Esophagus squamous epithelium (tissue), 5 donors: ENCODE measurements at places on chromosomes 5 and 9.
A peak's percentile ranks its signal among the peaks of the same experiment; 100 is the strongest.

GRCh38 chr9:38437193-38437823 is 13.1 kb upstream of the IGFBPL1 start:
- H3K36me3 ChIP-seq = no peaks in the 10 kb centered on the region
- H3K27ac ChIP-seq = no peak overlapping the region
- H3K4me3 ChIP-seq = no peak overlapping the region
- peaks cover 9% of the 10 kb centered on the region for H3K4me1 ChIP-seq

GRCh38 chr5:54721116-54721515 is 203.6 kb downstream of the SNX18 start:
- H3K4me1 ChIP-seq = peaks cover 20% of the 10 kb centered on the region
- H3K36me3 ChIP-seq = no peaks in the 10 kb centered on the region
- no peak overlapping the region for H3K27ac ChIP-seq
- DNase-seq = no peak
- H3K27me3 ChIP-seq = no peaks in the 10 kb centered on the region
- H3K4me3 ChIP-seq = no peak overlapping the region

DNA sequence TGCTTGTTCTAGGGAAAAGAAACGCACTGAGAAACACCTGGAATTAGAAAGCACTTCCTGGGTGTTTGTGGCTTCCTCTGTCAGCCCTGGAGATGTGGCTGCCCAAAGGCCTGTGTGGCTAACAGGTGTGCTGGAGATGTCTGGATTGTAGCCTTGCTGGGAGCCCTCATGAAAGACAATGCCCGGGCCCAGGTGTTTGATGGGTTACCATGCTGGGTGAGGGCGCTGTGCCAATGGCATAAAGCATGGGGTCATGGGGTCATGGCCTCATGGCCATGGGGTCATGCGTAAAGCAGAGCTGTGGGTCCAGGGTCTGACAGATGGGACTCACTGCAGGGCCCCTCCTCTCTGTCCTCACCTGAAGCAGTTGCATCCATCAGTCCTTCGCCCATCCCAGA is 21.6 kb downstream of the ANKRD33B start:
- peaks cover 23% of the 10 kb centered on the region for H3K27me3 ChIP-seq
- H3K4me3 ChIP-seq = no peak overlapping the region
- DNase-seq = no peak
- no peaks in the 10 kb centered on the region for H3K36me3 ChIP-seq
- no peak overlapping the region for H3K27ac ChIP-seq
- peaks cover 11% of the 10 kb centered on the region for H3K4me1 ChIP-seq

DNA sequence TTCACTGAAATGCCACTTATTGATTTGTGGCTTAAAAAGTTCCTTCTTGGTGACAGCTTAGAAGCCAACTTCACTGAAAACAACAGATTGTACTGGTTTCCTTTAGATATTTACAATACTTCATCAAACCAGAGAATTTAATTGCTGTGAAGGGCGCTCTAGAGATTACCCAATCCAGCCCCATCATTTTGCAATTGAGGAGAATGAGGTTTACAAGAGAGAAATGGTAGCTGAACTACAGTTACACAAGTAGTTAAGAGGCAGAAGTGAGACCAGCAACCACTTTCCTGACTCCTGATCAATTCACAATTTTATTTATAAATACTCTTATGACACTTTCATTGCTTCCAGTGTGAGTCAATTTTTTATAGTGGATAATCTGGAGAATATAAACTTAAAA is 103.5 kb upstream of the APC start:
- no peaks in the 10 kb centered on the region for H3K27me3 ChIP-seq
- DNase-seq = no peak
- no peaks in the 10 kb centered on the region for H3K36me3 ChIP-seq

- no peak overlapping the region for H3K4me3 ChIP-seq
- no peak overlapping the region for H3K27ac ChIP-seq
- no peaks in the 10 kb centered on the region for H3K36me3 ChIP-seq
- H3K4me1 ChIP-seq = no peaks in the 10 kb centered on the region
Observed at GRCh38 chr5:89351975-89352374, 469.0 kb upstream of the MEF2C start.

DNA sequence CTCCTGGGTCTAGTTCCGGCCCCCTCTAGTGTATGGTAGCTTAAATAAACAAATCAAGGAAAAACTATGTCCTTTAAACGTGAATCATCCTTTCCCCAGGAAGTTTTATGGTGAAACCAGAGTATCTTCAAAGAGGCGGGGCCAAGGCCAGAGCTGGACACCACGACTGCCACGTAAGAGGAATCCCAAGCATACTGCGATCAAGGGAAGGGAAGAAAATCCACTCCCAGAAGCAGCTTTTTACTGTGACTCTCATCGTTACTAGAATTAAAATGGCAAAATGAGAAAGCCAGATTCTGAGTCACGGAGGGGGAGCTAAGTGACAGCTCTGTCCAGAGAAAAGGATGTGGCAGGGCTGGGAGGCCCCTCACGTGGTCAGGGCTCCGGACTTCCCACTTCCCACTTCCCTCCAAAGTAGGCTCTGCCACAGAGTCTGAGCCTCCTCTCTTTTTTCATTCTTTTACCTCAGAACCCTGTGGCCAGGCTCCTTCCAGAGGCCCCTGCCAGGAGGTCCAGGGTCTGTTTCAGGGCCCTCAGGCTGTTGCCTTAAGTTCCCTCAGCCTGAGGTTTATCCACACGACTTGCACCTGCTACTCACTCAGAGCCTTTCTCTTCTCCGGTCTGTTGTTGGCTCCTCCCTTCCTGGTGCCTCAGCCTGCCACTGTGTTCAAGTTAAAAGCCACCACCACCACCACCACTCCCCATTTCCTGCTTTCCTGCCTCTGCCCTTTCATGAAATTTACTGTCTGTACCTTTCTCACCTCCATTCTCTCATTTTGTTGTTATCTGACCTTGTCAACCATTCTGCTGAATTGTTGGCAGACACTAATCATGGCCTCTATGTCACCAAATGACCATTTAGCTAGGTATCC is 1.4 kb upstream of the GLRX start:
- no peaks in the 10 kb centered on the region for H3K27me3 ChIP-seq
- H3K36me3 ChIP-seq = no peaks in the 10 kb centered on the region
- DNase-seq = no peak
- H3K4me1 ChIP-seq = peaks cover 17% of the 10 kb centered on the region
- peak overlapping the region; percentile 88 for H3K27ac ChIP-seq

GRCh38 chr5:90472783-90473395 is 1.7 kb downstream of the MBLAC2 start:
- no peaks in the 10 kb centered on the region for H3K27me3 ChIP-seq
- peak overlapping the region; percentile 90 for H3K4me3 ChIP-seq
- H3K36me3 ChIP-seq = no peaks in the 10 kb centered on the region
- peak overlapping the region; percentile 85 for H3K27ac ChIP-seq

DNA sequence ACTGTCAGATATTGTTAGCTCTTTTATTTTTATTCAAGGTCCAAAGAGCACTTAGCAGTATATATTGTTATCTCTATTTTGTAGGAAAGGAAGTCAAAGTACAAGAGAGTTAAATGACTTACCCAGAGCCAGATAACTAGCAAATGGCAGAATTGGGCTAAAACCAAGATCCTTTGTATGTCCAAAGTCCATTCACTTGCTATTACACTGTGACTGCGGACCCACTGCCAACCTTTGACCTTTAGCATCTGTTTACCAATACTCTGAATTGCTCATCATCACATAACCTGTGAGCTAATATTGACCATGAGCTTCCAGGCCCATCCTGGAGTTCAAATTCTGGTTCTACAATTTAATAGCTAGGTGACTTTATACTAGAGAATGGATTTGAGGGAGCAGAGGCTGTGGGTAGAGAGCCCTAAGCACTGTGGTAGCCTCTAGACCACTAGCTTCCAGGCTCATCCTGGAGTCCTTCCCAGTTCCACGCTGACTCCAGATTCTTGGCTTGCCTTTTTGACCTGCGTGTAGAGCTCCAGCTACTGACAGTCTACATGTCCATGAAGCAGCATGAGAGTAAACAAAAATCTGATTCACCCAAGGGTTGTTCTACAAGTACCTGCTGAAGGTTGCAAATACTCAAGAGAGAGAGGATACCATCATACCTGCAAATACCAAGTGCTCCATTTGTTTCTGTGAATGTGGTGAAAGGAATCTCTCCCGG is 424.0 kb downstream of the SH3GL2 start:
- no peaks in the 10 kb centered on the region for H3K36me3 ChIP-seq
- H3K4me3 ChIP-seq = no peak overlapping the region
- no peaks in the 10 kb centered on the region for H3K27me3 ChIP-seq
- DNase-seq = no peak
- no peaks in the 10 kb centered on the region for H3K4me1 ChIP-seq

- H3K27me3 ChIP-seq = peaks cover 21% of the 10 kb centered on the region
- DNase-seq = no peak
- H3K4me3 ChIP-seq = no peak overlapping the region
- H3K4me1 ChIP-seq = no peaks in the 10 kb centered on the region
- H3K27ac ChIP-seq = no peak overlapping the region
Observed at GRCh38 chr5:77797136-77797535, 21.0 kb upstream of the TBCA start.

DNA sequence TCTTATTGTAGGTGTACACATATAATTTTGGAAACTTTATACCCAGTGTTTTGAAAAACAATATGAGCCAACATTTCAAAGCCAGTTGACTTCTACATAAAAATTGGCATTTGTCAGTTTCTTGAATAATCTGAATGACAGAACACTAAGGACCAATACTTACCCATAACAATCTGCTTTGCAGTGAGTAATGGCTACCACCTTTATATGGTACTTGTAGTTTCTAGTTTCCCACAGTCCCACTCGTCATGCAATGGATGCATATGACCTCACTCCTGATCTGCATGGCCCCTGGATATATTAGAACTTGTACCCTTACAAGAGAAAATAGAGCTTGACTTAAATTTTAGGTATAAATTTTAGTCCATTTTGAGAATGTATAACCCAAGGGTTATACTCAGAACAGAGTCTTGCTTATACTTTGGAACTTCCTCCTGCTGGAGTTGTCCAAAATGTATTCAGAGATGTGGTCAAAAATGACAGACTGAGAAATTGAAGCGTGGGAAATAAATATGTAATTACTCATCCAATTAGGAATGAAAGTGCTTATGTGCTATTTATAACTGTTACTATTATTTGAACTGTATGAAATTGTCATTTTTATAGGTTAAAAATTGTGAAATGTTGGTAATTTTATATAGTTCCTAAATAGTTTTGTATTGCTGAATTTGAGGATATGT is 19.5 kb downstream of the XRCC4 start:
- H3K36me3 ChIP-seq = no peaks in the 10 kb centered on the region
- DNase-seq = no peak
- H3K27ac ChIP-seq = no peak overlapping the region
- H3K4me1 ChIP-seq = no peaks in the 10 kb centered on the region
- H3K27me3 ChIP-seq = no peaks in the 10 kb centered on the region
- H3K4me3 ChIP-seq = no peak overlapping the region

- no peaks in the 10 kb centered on the region for H3K27me3 ChIP-seq
- H3K36me3 ChIP-seq = no peaks in the 10 kb centered on the region
- no peak overlapping the region for H3K4me3 ChIP-seq
- DNase-seq = no peak
Observed at GRCh38 chr5:176577312-176578176, 28.4 kb downstream of the CDHR2 start.

- DNase-seq = no peak
- no peaks in the 10 kb centered on the region for H3K36me3 ChIP-seq
- H3K4me3 ChIP-seq = no peak overlapping the region
- no peaks in the 10 kb centered on the region for H3K27me3 ChIP-seq
- H3K4me1 ChIP-seq = no peaks in the 10 kb centered on the region
Observed at GRCh38 chr5:109309326-109310063, 100.3 kb downstream of the PJA2 start.

- DNase-seq = no peak
- H3K4me1 ChIP-seq = peaks cover 57% of the 10 kb centered on the region
- no peaks in the 10 kb centered on the region for H3K27me3 ChIP-seq
- H3K36me3 ChIP-seq = peaks cover under 1% of the 10 kb centered on the region
- peak within 1 kb of the TSS; percentile 91 for H3K4me3 ChIP-seq
Observed at GRCh38 chr5:177426566-177427210, at the start of gene GRK6. GRK6 (plus strand) TSS chr5:177426676; CDS start chr5:177426846, 170 bp downstream.

GRCh38 chr9:126017758-126018157 is 270.6 kb downstream of the PBX3 start:
- DNase-seq = no peak
- H3K27ac ChIP-seq = no peak overlapping the region
- no peaks in the 10 kb centered on the region for H3K27me3 ChIP-seq
- H3K4me3 ChIP-seq = no peak overlapping the region
- H3K4me1 ChIP-seq = no peaks in the 10 kb centered on the region
- H3K36me3 ChIP-seq = no peaks in the 10 kb centered on the region

DNA sequence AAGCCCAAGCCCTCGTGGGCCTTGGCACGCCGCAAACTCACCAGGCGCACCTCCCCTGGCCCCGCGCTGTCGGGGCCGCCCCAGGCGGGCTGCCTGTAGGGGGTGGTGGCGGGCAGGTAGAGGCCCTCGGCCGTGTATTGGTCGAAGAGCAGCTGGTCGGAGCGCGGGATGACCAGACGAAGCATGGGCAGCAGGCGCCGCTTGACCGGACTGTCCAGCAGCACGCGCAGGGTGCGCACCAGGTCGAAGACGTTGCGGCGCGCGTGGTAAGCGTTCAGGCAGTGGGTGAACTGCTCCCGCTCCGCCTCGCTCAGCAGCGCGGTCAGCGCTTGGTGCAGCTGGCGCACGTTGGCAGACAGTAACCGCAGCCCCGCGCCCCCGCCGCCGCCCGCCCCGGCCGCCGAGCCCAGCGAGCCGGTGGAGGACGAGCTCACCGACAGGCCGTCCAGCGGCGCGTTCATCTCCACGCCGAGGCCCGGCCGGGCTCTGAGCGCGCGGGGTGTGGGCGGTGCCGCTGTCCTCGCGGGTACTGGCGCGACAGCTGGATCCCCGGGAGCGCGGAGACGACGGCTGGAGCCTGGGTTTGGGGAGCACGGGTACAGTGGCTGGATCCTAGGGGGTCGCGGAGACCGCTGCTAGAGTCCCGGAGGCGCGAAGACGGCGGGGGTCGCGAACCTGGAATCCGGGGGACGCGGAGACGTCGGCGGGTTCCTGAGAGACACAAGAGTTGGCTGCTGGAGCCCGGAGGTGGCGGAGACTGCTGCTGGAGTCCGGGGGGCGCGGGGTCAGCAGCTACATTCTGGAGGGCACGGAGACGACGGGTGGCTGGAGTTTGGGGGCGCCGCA is 709 bp downstream of the WHRN start:
- peaks cover 45% of the 10 kb centered on the region for H3K27me3 ChIP-seq
- no peak for DNase-seq
- no peaks in the 10 kb centered on the region for H3K36me3 ChIP-seq
- peak overlapping the region; percentile 85 for H3K27ac ChIP-seq

DNA sequence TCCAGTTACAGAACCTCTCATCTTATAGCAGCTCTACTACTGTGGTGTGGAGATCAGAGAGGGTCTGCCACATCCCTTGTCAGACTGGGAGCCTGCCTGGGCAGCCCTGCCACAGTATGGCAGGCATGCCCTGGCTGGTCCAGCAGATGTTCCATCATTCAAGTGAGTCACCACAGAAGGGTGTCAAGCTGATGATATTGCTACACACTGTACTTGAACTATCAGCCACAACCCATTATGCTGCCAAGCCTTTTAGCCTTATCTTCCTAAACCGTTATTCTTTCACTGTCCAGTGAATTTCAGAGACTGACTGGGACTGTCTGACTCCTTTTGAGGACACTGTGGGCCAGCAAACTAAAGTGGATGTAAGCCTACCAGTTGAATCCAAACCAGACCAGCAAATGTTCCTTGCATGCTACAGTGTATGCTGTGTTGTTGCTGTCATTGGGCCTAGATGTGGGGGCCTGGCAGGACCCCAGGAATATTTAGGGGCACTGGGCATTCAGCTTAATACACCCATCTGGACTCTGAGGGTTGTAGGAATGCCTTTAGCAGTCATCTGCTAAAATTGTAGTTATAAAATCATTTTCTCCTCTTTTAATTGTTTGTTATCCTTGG is 202.6 kb downstream of the NR3C1 start:
- no peak for DNase-seq
- peaks cover 16% of the 10 kb centered on the region for H3K4me1 ChIP-seq
- H3K27me3 ChIP-seq = no peaks in the 10 kb centered on the region
- no peaks in the 10 kb centered on the region for H3K36me3 ChIP-seq
- no peak overlapping the region for H3K27ac ChIP-seq
